ENCODE measurements at places on chromosomes 6 and 20.

DNA sequence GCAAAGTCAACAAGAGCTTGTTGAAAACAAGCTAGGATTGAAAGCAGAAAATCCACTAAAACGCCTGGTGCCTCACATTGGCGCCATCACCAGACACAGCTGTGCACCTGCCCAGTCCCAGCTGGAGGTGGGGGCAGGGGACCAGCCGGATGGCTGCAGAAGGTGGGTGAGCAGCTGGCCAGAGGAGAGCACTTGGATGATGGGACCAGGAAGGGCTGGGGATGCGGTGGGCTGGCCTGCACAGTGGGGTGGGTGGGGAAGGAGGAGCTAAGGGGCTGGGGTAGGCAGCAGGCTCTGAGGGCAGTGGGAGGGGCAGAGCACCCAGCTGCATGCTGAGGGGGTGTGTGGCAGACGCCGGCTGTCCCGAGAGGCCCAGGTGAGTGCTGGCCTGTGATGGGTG lies 7.1 kb downstream of the CABLES2 start:
- DNase-seq: peak; percentile 38

- DNase-seq: peak; percentile 75
These were observed 522 bp upstream of the EPB41L1 start for GRCh38 chr20:36153736-36154699.

DNA sequence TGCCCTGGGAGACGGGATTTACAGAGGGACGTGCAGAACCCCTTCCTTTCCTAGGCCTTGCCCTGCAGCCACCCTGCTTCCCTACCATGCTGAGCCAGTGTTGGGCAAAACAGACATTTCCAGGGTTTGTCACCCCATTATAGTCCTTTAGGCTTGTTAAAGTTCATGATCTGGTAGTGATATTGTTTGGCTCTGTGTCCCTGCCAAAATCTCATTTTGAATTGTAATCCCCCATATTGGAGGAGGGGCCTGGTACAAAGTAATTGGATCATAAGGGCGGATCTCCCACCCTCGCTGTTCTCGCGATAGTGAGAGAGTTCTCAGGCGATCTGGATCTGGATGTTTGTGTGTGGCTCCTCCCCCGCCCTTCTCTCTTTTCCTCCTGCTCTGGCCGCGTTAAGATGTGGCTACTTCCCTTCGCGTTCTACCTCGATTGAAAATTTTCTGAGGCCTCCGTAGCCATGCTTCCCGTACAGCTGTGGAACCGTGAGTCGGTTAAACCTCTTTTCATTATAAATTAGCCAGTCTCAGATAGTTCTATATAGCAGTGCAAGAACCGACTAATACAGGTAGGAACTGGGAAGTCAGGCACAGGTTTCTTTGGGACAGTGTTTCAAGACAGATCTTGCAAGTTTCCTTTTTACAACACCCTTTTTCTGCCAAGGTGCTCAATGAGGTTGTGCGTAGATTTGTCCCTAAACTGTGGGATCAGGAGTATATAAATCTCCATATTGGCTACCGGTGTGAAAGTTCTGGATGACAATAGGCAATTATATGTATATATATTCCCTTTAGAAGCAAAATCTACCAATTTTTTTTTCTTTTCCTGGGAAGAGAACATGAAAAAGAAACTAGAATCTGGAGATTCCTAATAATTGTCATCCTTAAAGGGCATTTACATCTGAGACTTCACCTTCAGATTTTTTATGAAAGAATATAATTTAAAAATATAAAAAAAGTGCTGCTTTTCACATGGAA lies 152.1 kb downstream of the SAMD5 start:
- DNase-seq: no peak

GRCh38 chr20:30811885-30812671 lies 445.4 kb upstream of the DEFB115 start:
- DNase-seq: peak; percentile 90

DNA sequence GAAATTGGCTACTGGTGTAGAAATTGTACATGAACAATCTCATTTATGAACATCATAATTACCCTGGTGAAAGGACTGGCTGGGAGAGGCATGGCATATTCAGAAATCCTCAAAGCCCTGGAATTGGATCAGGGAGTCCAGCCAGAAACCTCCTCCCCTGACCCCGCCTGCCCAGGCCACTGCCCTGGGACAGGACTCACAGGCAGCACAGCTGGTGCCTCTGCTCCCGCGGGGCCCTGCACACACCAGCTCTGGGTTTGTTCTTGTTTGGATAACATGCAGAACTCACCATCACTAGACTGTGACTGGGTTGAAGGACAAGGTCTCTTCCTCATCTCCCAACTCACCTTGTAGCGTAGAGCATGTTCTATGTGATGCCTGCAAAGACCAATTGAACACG lies 56.2 kb downstream of the AGPAT4 start:
- DNase-seq: no peak

DNA sequence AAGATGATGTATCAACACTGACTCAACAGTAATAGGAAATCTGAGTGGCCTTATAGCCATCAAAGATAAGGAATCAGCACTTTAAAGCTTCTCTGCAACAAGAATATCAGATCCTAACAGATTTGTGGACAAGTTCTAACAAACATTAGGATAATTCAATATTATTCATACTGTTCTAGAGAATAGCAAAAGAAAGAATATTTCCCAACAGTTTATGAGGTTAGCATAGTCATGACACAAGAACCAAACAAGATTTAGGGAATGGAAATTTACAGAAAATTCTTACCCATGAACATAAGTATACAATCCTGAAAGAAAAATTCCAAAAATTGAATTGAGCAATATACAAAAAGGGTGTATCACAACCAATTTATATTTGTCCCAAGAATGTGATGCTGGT lies 64.3 kb upstream of the BTBD3 start:
- no peak for DNase-seq

GRCh38 chr6:166490671-166491500 lies 95.6 kb downstream of the RAMACL start:
- peak; percentile 89 for DNase-seq

DNA sequence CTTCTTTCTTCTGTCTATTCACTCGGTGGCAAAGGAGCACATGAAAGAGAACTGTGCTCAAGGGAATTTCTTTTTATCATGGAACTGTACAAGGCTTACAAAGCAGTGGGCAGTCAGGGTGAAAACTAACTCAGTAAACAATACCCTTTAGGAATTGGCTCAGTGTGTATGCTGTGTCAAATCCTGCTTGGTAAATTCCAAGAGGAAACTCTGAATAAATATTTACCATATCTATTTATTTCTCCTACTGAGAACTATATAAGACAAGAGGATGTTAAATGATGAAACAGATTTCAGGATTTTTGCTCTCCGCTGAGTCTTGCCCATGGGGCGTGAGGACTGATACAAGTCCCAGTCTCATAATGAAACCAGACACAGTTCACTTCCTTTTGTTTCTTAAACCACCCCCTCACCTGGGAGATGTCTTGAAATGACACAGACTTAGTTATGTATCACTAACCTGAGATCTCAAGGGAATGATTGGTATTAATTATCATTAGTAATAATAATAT lies 188.8 kb downstream of the BACH2 start:
- no peak for DNase-seq

DNA sequence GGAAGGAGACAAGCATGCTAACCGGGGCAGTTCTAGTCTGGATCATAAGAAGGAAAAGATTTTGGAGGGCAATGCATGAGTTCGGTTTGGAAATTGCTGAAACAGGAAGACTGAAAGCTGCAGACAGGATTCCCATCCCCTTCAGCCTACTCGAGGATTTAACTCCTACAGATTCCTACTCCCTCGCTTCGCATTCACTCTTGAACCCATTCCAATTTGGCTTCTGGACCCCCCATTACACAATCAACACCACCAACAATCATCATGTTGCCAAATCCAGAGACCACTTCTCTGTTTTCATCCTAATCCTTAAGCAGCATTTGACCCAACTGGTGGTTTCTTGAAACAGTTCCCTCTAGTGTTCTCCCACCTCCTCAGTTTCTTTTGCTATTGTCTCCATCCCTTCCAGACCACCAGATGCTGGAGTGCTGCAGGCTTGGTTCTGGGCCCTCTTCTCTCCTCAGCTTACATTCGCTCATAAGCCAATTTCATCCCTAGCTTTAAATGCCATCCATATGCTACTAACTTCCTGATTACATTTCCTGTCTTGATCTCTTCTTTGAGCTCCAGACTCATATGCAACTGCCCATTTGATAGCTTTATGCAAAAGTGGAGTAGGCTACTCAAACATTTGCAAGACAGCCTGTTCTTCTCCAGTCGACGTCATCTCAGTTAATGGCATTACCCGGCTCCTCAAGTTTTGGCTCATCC lies 66.5 kb downstream of the DTNBP1 start:
- DNase-seq: no peak

- no peak for DNase-seq
These were observed 12.5 kb upstream of the ETV7 start for GRCh38 chr6:36399970-36400369.

DNA sequence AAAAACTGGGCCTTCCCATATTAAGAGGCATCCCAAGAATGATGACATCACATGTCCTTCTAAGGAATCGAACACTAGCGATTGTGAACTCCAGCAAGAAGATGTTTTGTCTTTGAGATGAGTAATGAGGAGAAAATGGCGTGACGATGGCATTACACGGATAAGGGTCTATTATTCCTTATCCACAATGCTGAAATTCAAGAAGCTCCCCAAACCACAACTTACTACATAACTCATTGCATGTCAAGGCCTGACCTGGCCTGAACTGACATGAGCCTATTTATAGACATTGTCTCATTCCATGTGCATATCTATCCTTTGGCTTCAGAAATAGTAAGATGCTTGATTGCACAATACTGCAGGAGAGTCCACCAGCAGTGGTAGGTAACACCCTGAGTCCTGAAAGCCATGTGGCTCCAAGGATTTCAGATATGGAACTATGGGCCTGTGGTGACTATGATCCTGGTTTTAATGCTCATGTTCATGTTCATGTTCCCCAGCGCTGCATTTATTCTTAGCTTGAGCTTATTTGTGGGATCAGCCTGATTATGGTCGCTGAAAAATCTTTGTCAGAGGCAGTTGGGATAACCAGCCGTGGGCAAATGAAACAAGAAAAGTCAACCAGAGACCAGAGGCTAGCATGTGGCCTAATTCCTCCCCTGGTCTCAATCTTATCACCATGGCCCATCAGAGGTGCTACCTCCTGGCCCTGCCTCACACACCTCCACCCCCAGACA lies 183.2 kb upstream of the JARID2 start:
- DNase-seq: no peak

GRCh38 chr6:3750317-3751076 lies 1.0 kb downstream of the PXDC1 start:
- DNase-seq: peak; percentile 23

GRCh38 chr6:166277892-166278578 lies 30.2 kb downstream of the PRR18 start:
- DNase-seq: no peak

- DNase-seq: no peak
These were observed 87.5 kb downstream of the CRYBG1 start for GRCh38 chr6:106448000-106448426.

All from NCI-H1105 treated with DMSO at 0.1 percent for 48 hours (cell line).